SK-N-MC (cell line): ENCODE measurements at places on chromosomes 12 and 14.

- no peak for DNase-seq
Observed at GRCh38 chr12:60184096-60184495, 588.3 kb downstream of the SLC16A7 start.

GRCh38 chr12:47888153-47888819 is 16.5 kb downstream of the VDR start:
- DNase-seq = no peak

DNA sequence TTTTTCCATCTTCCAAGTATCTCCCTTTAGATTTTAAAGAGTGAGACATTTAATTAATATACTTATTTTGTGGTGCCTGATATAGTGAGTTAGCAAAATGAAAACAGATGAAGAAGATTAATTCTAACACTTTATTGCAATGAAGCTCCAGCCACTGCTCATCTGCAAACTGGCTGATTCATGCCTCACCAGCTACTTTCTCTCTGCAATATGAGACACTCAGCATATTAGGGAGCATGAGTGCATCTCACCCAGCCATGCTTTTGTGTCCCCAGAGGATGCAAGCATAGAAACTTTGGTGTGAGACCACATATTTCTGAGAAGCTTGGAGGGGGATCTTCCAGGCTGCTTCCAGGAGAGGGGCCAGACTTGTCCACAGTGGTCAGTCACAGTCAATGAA is 148.6 kb downstream of the BMP4 start:
- no peak for DNase-seq

- no peak for DNase-seq
Observed at GRCh38 chr14:101137234-101137633, 233.7 kb upstream of the RTL1 start.

DNA sequence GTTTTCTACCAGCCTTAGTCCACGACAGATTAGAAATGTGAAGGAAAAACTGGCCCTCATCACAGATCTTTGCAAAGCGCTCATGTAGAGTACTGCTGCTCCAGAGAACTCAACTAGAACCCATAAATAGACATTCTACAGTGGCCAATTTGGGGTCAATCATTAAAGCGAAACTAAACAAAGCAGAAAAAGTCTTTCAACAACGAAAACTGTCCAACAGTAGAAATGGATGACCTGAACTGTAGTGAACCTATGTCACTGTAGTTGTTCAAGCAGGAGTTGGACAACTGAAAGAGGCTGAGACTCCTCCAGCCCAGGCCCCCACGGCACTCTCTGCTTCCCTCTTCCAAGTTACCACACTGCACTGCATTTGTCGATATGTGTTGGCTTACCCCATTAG is 472.6 kb downstream of the BCAT1 start:
- DNase-seq = no peak
